ENCODE measurements at places on chromosomes 16 and 17.

DNA sequence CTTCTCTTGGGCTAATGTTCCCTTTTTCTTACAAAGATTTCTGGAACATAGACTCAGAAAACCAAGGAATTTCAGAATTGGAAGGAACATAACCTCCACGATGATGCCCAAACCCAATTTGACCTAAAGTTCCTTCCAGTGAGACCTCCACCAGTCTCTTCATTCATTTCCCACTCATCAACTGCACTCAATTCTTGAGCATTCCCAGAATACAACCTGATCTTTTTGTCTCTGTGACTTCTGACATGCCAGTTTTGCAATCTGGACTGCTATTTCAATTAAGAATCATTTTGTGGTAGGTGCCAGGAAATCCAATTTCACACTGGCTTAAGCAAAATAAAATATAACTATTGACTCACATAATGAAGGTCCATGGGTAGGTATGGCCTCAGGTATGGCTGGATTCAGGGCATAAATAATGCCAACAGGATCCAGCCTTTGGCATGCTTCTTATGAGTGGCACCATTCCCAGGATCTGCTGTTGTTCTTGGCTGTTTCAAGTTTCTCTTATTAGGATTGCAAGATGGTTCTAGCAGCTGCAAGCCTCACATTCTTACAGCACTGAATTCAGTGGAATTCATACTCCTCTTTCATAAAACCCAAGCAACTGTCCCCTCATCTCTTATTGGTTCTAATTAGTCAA lies 184.3 kb downstream of the HS3ST4 start:
- no peak for DNase-seq

- peak; percentile 90 for DNase-seq
These were observed 2.9 kb downstream of the UNC119 start for GRCh38 chr17:28549236-28550132.

- no peak for DNase-seq
These were observed 30.7 kb downstream of the YPEL2 start for GRCh38 chr17:59361916-59362810.

GRCh38 chr17:81994593-81995462 lies 17.4 kb downstream of the ASPSCR1 start:
- DNase-seq: no peak

DNA sequence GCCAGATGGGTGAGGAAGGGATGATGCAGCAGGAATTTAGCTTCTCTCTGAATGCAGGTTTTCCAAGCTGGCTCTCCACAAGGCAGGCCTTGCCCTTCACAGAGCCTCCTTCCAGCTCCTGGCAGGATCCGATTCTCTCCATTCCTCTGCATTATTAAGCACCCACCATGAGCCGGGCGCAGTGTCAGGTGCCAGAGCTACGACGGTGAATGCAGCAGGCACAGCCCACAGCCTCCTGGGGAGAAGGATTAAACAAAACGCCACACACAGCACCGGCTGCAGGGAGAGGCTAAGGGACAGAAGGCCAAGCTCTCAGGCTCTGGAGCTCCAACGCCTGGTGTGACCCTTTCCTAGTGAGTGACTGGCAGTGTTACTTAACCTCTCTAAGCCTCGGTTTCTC lies 7.1 kb upstream of the MT2A start:
- no peak for DNase-seq

DNA sequence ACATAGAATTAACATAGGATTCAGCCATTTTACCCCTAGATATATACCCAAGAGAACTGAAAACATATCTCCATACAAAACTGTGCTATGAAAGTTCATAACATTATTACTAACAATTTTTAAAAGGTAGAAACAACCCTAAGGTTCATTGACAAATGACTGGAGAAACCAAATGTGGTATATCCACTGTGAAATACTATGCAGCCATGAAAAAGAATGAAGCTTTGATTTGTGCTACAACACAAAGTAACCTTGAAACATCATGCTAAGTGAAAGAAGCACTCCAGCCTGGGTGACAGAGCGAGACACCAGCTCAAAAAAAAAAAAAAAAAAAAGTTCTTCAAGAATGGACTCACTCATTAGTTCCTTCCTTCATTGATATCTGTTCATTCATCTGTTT lies 580 bp downstream of the CD300LD start:
- no peak for DNase-seq

DNA sequence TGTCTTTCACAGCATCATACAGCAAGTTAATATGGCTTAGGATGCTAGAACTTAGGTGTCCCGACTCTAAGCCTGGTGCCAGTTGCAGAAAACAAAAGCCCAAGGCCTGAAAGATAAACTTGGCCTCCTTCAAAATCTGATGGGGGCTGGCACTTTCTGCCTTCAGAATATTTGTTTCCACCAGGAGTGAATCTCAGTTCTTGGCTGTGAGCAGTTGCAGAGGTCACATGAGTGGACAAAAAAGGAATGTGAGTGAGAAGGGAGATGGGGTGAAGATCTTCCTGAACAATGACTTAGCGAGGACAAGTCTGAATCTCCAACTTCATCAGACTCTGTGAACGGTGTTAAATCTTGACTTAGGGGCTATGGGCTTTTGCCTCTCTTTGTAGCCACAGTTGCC lies 46.6 kb downstream of the HOXB1 start:
- no peak for DNase-seq

DNA sequence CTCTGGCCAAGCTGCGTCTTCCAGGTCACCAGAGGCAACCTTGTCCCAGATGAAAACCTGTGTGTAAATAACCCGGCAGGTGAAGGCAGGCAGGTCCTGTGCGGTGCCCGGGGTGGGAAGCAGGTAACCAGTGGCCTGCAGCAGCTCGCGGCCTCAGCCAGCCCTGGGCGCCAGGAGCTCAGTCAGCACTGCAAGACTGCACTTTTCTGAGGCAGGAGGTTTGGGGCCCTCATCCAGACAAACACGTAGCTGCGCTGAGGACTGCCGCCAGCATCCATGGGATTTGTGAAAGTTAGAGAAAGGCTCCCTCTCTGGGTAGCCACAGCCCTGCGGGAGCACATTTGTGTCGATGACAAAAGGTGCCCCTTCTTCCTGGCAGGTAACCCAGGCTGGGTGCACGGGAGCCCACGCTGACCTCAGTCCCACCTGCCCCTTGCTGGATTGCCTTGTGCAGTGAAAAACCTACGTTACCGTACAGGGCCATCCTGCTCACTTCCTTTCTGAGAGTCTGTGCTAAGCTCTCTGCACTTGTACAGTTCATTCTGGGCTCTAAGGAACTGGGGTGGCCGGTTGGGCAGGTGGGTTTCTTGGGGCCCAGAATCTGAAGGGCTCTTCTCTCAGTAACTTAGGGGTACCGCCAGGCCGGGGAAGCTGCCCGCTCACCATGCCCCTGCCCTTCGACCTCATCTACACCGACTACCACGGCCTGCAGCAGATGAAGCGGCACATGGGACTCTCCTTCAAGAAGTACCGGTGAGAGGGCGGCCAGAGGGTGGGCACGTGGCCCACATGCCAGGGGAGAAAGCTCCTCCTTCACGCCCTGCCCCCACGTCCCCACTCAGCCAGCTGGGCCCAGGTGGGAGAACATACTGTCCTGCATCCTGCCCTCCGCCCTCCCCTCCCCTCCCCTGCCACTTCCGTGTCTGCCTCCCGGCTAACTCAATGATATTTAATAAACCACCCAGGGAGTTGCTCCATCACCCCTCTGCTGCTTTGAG lies 56.4 kb downstream of the MGAT5B start:
- no peak for DNase-seq

DNA sequence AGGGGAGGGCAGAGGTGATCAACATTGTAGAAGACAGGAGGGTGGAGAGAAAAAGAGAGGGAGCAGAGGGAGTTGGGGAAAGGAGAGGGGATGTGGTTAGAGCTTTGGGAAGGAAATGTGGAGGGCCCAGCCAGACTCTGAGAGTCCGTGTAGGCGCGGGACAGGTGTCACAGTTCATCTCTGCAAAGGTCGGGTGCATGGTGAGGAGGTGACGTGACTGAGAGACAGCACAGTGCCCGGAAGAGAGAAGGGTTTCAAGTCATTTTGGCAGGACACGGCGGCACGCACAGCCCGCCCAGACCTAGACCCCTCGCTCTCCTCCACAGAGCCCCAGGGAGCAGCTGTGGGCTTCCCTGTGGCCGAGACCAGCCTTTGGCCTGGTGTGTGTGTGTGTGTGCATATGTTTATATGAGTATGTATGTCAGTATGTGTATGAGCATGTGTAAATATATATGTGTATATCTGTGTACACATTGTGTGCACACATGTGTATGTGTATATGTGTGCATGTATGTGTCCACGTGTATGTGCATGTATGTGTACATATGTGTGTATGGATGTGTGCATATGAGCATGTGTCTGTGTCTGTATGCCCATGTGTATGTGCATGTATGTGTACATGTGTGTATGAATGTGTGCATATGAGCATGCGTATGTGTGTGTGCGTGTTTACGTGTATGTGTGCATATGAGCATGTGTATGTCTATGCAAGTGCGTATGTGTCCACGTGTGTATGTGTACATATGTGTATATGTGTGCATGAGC lies 104.6 kb downstream of the SEC14L1 start:
- peak; percentile 27 for DNase-seq

- no peak for DNase-seq
These were observed 34.2 kb downstream of the COPRS start for GRCh38 chr17:31824766-31825360.

- no peak for DNase-seq
These were observed 6.8 kb upstream of the APRT start for GRCh38 chr16:88818575-88818874.
